MG63 (cell line): ENCODE measurements at places on chromosomes 13 and 19.

DNA sequence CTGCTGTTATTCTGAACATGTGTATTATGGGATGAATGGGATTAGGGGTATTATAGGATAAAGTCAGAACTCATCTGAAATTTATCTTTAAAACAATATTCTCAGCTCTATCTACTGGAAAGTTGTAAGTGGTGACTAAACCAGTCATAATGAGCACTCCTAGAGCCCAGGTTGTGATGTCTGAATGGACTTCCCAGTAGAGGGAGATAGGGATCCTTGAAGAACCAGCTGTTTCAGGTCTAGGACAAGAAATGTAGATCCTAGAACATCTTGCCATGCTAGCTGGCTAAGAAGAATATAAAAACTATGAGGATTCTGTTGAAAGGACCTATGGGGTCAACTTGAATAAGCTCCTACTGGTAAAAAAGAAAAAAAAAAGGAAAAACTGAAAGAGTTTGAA is 310.8 kb downstream of the SLC7A1 start:
- no peak for DNase-seq

- no peak for DNase-seq
Measured at GRCh38 chr13:98784666-98785065, 32.2 kb upstream of the SLC15A1 start.

DNA sequence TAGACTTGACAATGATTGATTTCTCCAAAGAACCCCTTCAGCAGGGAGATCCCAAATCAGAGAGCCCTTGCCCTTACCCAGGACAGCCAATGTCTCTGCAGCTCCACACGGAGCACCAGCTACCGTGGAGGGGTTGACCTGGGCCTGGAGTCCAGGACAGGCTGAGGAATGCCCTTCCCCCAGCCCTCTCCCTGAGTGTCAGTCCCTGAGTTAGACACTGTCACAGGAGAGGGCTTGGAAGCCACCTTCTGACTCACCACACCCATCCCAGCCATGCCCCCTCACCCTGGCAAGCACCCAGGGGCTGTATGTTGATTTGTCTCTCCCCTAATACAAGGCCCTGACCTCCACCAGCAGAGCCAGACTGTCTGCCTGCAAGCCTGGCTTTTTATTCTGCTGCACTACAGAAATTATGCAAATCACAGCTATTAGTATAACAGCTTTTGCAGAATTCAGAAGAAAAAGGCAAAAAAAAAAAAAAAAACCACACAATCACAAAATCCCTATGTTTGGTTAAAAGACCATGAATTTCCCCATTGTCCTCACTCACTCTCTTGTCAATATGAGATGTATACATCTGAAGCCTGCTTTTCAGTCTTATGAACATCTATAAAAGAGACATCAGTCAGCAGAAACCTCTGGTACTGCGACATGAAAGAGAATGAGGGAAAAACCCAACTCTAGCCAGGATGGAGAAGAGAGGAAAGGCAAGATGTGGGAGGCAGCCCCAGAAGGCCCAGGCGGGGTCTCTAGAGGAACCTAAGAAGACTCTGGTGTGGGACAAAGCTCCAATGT is 240.7 kb downstream of the UQCRFS1 start:
- DNase-seq, result no peak

DNA sequence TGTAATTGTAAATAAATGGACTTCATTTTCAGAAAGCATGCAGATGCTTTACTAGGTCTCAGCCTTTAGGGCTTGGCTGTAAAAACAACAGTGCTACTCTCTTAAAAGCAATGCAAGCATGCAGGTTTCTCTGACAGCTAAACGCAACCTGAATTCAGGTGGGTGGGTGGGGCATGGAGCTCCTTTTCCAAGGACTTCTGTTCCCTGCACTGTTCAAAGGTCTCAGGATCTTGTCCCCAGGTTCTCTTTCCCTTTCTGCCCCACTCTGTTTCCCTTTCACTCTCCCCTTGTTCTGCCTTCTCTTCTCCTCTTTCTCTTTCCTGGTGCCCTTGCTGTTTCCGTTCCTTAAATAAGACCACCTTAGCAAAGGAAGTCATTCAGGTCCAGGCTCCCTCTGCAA is 1527.5 kb upstream of the SLC10A2 start:
- no peak for DNase-seq

GRCh38 chr13:41017159-41017558 is 2.0 kb downstream of the ELF1 start:
- DNase-seq, result no peak

- peak; percentile 35 for DNase-seq
Measured at GRCh38 chr13:106110241-106110855, 425.1 kb downstream of the EFNB2 start.

- DNase-seq, result peak; percentile 14
Measured at GRCh38 chr13:46031581-46032263, 20.8 kb downstream of the ZC3H13 start.

GRCh38 chr19:3243819-3244700 is 19.6 kb downstream of the CELF5 start:
- peak; percentile 48 for DNase-seq

GRCh38 chr13:59356607-59357006 is 807.1 kb downstream of the DIAPH3 start:
- peak; percentile 9 for DNase-seq
